Type B pancreatic cell (in vitro differentiated cells): ENCODE measurements at places on chromosomes 7 and 10.
A peak's percentile ranks its signal among the peaks of the same experiment; 100 is the strongest.

GRCh38 chr7:9983048-9983447 lies 990.6 kb upstream of the PHF14 start:
- no peak for DNase-seq

DNA sequence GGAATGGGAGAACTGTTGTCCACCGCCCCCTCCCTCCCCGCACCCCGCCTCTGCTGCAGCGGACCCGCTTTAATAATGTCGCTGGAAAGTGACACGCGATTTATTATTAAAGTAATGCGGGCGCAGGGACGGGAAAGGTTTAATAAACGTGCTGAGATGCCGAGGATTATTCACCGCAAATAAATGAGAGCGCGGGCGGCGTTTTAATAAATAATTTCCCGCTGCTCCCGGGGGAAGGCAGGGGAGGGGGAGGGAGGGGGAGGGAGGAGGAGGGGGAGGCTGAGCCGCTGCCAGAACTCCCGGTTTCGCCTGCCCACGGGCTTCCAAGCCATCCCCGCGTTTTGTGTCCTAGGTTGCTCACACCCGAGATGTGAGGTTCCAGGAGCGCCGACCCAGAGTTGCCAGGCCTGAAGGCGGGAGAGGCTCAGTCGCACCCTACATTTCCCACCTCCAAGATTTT lies 5.1 kb downstream of the KAZALD1 start:
- DNase-seq = no peak

- no peak for DNase-seq
These were observed 169.6 kb upstream of the ITGB1 start for GRCh38 chr10:33127622-33128021.

DNA sequence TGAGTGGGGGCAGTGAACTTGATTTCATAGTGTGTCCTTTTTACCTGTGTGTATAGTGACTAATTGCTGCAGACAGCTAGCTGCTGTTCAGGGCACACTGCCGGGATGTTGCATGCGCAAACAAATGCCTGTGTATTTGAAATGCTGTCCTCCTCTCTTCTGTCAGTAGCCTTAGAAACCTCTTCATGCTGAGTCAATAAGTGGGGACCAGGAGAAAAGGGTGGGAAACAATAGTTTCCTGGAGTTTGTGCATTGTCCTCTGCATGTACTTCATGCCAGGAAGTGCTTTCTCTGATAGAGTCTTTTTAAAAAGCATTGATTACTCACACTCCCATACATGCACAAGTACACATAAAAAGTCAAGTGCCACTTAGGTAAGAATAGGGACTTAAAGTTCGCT lies 1183.7 kb upstream of the CELF2 start:
- DNase-seq = no peak

DNA sequence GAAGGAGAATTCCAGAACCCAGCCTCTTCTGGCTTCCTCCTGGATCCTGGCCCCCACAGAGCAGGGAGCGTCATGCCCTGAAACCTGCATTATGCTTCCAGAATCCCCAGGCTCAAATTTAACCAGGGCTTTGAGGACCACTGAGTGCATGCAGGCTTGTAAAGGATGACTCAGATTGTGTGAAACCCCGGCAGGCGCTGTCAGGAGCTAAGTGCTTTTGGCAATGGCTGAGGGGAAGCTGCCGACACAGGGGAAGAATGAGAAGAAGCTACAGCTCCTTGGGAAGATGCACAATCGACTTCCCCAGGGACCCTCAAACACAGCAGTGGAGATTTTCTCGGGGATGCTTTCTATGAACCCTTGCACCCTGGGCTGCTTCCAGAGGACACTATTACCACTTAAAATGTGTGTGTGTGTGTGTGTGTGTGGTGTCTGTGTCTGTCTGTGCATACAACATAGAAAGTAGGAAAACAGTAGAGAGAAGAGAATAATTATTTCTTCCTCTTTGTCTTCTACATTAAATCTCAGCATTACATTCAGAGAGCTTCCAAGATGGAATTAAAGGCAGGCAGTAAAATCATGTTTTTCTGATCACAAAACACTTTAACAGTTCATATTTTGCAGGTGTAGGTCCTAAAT lies 183.5 kb upstream of the INHBA start:
- no peak for DNase-seq

GRCh38 chr7:2634267-2635145 lies 2.7 kb downstream of the TTYH3 start:
- no peak for DNase-seq

DNA sequence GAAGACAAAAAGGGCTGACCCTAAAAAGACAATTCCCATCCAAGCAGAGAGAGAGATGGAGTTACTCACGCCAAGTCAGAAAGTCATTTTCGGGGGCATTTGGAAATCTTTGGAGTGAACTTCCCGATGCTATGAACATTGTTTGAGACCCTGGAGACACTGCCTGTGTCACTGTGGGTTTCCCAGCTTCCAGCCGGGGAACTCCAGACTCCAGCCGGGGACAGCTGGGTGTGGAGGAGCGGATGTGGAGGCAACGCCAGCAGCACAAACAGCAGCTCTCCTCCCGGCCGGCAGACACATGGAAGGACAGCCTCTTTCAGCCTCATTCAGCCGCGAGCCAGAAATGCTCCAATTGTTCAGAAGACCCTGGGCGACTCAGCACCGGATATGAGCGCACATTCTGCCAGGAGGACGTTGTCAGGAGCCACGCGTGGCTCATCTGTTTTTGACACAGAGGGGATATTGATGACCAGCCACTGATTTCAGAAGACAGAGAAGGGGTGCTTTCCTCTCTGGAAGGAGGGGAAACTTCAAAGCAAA lies 97.6 kb downstream of the PRPF18 start:
- DNase-seq = no peak

DNA sequence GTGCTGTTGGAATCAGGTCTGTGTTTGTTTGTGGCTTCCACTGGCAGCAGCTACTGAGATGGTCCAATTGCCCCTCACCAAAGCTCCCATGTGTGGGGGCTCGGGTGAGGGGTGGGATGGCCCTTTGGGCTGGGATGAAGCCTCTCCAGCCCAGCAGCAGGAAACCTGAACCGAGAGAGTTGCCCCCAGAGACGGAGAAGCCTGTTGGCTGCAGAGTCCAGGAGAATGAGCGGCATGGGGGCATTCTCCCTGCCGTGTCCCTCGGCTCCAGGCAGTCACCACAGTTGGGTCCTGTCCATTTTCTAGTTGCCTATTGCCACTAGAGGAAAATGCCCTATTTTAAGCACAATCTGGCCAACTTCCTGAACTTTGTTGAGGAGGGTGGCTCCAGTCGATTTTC lies 222.2 kb upstream of the PPP2R2D start:
- no peak for DNase-seq

GRCh38 chr10:79196470-79197461 lies 128.0 kb downstream of the ZMIZ1 start:
- DNase-seq = peak; percentile 86
